Keratinocyte (primary cell): ENCODE measurements at places on chromosomes 2 and 18.

- DNase-seq, result no peak
These were observed 281.4 kb upstream of the CELF4 start for GRCh38 chr18:37846996-37847395.

DNA sequence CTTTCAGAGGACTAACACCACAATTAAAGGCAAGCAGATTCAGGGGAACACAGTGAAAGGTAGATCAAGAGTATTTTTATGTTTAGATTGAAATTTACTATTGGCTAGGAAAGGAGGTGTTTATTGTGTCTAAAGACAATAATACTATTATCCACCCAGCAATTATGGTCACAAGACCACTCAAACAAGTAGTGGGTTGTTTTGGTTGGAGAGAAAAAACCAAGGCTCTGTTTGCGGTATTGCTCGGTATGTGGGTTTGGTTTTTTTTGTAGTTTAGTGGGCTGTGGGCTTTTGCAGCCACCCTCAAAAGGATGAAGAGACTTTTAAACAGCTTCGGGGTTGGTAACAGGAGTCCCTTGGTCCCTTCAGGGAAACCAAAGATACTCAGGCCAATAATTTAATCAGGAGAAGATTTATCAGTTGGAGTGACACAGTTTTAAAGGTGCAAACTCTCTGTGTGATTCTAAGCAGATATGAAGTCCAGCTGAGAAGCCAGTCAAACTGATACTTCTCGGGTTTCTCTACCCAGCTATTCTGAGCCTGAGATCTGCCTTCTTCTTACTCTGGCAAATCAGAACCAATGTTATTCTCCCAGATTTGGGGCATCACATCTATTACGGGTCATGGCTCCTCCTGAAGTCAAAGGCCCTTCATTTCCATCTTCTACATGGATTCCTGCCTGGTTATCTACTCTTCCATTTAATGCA is 55.3 kb downstream of the DCC start:
- DNase-seq, result no peak

GRCh38 chr18:49709347-49709690 is 104.0 kb downstream of the ACAA2 start:
- no peak for DNase-seq

- no peak for DNase-seq
These were observed 18.1 kb downstream of the BCL2 start for GRCh38 chr18:63301434-63301833.

- no peak for DNase-seq
These were observed 363.0 kb downstream of the FSIP2 start for GRCh38 chr2:186101616-186102015.

DNA sequence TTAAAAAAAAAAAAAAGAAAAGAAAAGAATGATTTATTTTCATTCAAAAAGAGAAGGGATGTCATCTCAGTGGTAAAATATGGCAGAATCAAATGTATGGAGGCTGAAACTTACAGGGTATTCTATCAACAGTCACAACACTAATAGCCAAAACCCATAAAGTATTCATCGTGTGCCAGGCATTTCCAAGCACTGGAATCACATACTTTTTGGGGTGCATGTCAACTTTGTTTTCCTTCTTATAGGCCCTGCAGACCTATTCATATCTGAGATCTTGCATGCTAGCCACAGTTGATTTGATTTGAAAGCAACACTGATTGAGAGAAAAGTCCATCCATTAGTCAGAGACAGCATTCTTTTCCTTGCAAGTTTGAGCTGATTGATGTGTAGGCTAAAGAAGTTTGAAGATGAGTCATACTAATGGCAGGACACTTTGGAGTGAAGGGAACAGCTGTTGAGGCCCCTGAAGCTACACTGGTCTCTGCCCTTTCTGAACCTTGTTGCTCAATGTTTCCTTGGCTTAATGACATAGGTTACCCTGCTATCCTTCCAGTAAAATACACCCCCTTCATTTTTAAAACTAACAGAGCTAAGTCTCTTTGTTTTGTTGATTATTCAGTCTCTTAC is 22.0 kb downstream of the KATNAL2 start:
- DNase-seq, result no peak

- no peak for DNase-seq
These were observed 159.4 kb downstream of the PXDN start for GRCh38 chr2:1584691-1585485.

GRCh38 chr2:173136599-173136998 is 61.0 kb downstream of the MAP3K20 start:
- DNase-seq, result no peak

DNA sequence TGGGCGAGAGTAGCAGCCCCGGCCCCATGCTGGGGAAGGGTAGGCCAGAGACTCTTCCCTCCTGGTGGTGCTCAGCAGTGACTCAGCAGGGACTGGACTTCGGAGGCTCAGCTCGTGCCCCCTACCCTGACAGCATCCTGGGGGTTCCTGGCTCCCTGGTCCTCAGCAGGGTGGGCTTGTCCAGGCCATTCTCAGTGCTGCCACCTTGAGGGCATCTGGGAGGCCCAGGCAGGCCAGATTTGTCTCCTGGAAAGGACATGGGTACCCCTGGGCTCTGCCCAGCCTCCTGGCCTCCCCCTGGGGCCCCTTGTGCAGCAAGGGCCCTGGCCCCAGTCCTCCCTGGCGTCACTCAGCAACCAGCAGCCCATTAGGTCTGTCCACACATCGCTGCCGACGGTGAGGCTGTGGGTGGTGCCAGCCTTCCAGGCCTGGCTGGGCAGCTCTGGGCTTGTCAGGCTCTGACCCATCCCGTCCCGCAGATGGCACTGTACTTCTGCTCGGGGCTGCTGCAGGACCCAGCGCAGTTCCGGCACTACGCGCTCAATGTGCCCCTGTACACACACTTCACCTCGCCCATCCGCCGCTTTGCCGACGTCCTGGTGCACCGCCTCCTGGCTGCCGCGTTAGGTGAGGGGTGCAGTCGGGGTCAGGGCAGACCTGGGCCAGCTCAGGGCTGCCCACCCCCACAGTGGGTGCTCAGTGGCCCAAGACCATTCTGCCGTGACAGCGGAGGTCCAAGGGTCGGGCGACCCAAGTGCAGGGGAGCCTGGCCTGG is 45.0 kb upstream of the ALPP start:
- no peak for DNase-seq

GRCh38 chr2:219630770-219631405 is 3.5 kb downstream of the SLC4A3 start:
- DNase-seq, result no peak

DNA sequence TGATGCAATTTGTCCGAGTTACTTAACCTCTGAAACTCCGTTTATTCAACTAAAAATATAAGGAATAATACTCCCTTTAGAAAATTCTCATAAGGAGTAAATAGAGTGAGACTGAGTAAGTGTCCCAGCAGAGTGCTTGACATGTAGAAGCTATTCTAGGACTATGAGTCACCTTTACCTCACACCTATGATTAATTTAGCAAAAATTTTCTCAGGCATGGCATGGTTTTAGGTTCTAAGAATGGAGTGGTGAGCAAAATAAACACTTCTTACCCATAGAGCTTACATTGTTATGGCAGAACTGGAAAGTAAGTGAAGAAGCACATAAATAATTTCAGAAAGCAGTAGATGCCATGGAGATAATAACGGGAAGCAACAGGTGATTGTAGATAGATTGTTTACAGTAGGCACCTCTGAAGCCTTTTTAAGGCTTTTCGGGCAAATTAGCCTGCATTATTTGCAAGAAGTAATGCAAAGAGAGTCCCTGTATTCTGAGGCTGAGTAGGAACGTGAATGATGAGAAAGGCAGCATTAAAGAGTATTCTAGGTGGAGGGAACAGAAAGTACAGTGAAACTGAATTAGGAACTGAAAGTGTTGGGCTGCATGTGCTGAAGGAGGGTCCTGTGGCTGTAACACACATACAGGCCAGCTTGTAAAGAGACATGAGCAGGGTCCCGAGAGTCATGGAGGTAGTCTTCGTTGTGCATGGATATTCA is 209.2 kb downstream of the ZNF407 start:
- peak; percentile 40 for DNase-seq

DNA sequence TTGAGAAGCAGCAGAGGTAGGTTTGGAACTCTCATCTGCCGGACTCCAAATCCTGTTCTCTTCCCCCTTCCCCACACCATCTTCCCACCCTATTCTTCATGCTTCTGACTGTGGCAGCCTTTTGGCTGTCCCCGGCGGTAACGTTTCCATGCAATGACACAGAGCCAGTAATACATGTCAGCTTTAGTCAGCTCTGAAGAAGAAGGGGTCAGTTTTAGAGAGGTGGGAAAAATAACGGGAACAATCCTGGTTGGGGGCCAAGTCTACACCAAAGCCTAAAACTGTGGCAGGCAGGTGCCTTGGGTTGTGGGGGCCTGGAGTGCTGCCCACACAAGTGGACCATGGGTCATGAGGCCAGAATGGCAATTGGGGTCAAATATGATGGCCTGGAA is 106.8 kb downstream of the LPIN1 start:
- DNase-seq, result no peak

DNA sequence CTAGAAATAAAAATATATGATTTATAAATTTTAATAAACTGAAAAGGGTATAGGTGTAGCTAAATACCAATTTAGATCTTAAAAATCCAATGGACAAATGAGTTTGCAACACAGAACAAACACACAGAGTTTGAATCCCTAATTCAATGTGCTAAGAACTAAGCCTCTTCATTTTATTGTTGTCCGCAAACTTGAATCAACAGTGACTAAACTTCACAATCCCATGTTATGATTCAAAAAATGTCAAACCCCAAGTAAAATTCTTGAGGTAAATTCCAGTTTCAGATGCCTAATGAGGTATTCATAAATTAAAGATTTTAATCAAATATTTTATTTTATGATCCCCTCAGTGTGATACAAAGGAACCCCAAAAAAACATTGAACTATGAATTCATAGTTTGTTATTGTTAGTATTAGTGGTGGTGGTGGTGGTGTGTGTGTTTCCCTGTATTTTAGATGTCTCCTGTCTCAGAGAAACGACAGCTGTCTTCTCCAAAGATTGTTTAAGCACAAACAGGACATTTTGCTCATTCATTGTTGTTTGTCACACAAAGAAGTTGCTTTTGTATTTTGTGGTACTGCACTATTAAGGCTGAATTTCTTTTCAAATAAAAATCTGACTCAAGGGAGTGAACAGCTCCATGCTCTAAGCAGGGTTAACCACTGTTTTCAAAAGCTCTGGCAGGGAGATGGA is 259.8 kb downstream of the OSR1 start:
- DNase-seq, result no peak

DNA sequence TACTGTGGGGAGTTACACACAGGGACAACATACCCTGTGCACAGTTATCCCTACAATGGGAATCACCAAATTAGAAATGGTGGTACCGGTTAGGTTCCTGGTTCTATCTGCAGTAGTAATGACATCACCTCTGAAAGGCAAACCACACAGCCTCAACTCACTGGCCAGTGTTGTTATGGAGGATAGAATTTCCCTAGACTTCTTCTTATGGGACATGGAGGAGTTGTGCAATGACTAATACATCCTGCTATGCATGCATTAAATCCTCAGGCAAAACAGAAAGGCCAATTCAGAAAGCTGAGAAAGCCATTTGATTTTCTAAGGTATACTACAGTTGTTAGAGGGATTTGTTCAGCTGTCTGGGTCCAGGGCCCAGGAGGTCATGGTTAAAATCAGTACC is 439.3 kb downstream of the TMX3 start:
- DNase-seq, result no peak

- no peak for DNase-seq
These were observed 99.2 kb downstream of the BCL2L11 start for GRCh38 chr2:111219734-111220505.

- DNase-seq, result no peak
These were observed 52.0 kb upstream of the RTN4 start for GRCh38 chr2:55102056-55102812.

GRCh38 chr2:109692013-109692743 is 78.0 kb downstream of the SOWAHC start:
- no peak for DNase-seq

GRCh38 chr18:62066102-62066818 is 120.6 kb downstream of the PIGN start:
- no peak for DNase-seq

GRCh38 chr2:177622521-177622920 is 229.9 kb downstream of the AGPS start:
- DNase-seq, result no peak

- DNase-seq, result no peak
These were observed 65.1 kb downstream of the MRPS9 start for GRCh38 chr2:105102963-105103421.

- DNase-seq, result no peak
These were observed 218.6 kb downstream of the HRH4 start for GRCh38 chr18:24679062-24679461.

- DNase-seq, result no peak
These were observed 463.2 kb downstream of the THSD7B start for GRCh38 chr2:137228566-137228965.

DNA sequence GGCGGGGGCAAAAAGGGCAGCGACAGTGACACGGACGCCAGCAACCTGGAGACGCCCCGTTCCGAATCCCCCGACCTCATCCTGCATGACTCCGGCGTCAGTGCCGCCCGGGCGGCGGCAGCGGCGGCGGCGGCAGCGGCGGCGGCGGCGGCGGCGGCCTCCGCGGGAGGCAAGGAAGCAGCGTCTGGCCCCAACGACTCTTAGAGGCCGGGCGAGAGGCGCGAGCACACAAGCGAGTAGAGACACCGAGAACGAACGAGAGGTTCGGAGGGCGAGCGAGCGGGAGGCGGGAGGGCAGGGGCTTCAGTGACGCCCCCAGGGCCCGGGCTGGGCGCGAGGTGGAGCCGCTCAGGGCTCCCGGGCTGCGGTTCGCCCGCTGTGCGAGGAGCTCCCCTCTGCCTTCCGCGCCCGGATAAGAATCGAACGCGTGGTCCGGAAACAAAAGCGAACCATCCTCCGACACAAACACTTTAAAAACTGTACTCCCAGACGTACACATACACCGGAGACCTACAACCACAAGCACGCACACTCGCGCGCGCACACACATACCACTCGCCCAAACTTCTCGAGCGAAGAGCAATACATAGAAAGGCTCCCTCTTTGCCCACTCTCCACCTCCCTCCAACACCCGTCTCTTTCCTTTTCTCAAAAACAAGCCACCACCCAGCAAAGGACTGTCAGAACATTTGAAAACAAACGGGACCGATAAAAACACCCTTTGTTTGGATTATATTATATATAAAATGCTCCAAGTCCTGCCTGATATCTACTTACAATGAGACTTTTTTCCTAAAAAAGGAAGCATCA is 2.8 kb downstream of the SP9 start:
- DNase-seq, result no peak

DNA sequence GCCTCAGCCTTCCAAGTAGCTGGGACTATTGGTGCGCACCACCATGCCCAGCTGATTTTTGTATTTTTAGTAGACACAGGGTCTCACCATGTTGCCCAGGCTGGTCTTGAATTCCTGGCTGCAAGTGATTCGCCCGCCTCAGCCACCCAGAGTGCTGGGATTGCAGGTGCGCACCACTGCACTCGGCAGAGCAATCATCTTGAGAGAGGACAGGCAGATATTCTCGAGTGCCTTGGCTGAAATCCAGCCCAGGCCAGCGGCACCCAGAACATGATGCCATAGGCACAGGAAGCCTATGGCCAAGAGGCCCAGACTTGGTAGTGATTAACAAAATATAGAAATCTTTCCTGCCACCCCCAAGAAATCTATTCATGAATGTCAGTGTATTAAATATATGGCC is 58.0 kb upstream of the PEX13 start:
- no peak for DNase-seq
